ENCODE measurements at places on chromosomes 6 and 20. TPM values are rescaled to one million over a fixed set of nuclear protein-coding genes. Genes with fewer than 3 reads are reported as not detected.

IMPG1 gene
- 0.52 TPM for total RNA-seq

SLC22A23 gene
- total RNA-seq: 2.6 TPM

AGER gene
- 0.52 TPM for total RNA-seq

PRR18 gene
- 0.52 TPM for total RNA-seq

WFDC13 gene
- total RNA-seq: not detected

CALHM5 gene
- 4.2 TPM for total RNA-seq

CYP39A1 gene
- 6.3 TPM for total RNA-seq

CUTA gene
- total RNA-seq: 73.1 TPM

OR2J3 gene
- total RNA-seq: not detected

NUS1 gene
- total RNA-seq: 8.9 TPM

XKR7 gene
- not detected for total RNA-seq

STX16 gene
- 32.4 TPM for total RNA-seq

GABRR1 gene
- total RNA-seq: 0.52 TPM

DOK5 gene
- total RNA-seq: 31.3 TPM

C4A gene
- 14.1 TPM for total RNA-seq

SYCP2 gene
- total RNA-seq: 3.7 TPM

SGK2 gene
- 1.0 TPM for total RNA-seq

DNMT3B gene
- 2.1 TPM for total RNA-seq

TMEM200A gene
- total RNA-seq: 21.4 TPM

DDX39B gene
- 436 TPM for total RNA-seq

BMP6 gene
- 2.1 TPM for total RNA-seq

COL19A1 gene
- 10.4 TPM for total RNA-seq

TMEM30A gene
- total RNA-seq: 63.7 TPM

HLA-F gene
- total RNA-seq: 12.0 TPM

LY6G5B gene
- total RNA-seq: 2.6 TPM

GRIK2 gene
- total RNA-seq: 3.7 TPM

CARMIL1 gene
- 4.7 TPM for total RNA-seq

TBXT gene
- total RNA-seq: not detected

LY6G6D gene
- total RNA-seq: not detected

UNC5CL gene
- total RNA-seq: 2.1 TPM

MED20 gene
- 17.2 TPM for total RNA-seq

SLC4A11 gene
- total RNA-seq: under 0.01 TPM

EXOC2 gene
- total RNA-seq: 26.6 TPM

MYL9 gene
- 5.7 TPM for total RNA-seq

HLA-DPB1 gene
- total RNA-seq: 9.9 TPM

GJA10 gene
- total RNA-seq: not detected

FABP7 gene
- not detected for total RNA-seq

DDX43 gene
- total RNA-seq: not detected

IL17A gene
- not detected for total RNA-seq

PSORS1C2 gene
- not detected for total RNA-seq

IP6K3 gene
- total RNA-seq: 13.6 TPM

SASH1 gene
- 85.1 TPM for total RNA-seq

DEFB124 gene
- total RNA-seq: not detected

FKBP1C gene
- not detected for total RNA-seq

CALHM4 gene
- not detected for total RNA-seq

TOMM6 gene
- total RNA-seq: 92.4 TPM

ULBP3 gene
- total RNA-seq: 1.0 TPM

BIRC7 gene
- not detected for total RNA-seq

BPI gene
- 1.0 TPM for total RNA-seq

OXT gene
- not detected for total RNA-seq

HRH3 gene
- total RNA-seq: 0.52 TPM

DHX35 gene
- total RNA-seq: 8.4 TPM

NNAT gene
- total RNA-seq: 133 TPM

TAGAP gene
- total RNA-seq: 2.1 TPM

CST4 gene
- total RNA-seq: not detected

PIGT gene
- 16.2 TPM for total RNA-seq

FAM83C gene
- total RNA-seq: not detected
